ENCODE measurements at places on chromosomes 7 and 10.

- DNase-seq = no peak
These were observed 447.0 kb downstream of the GRID1 start for GRCh38 chr10:85919491-85920021.

DNA sequence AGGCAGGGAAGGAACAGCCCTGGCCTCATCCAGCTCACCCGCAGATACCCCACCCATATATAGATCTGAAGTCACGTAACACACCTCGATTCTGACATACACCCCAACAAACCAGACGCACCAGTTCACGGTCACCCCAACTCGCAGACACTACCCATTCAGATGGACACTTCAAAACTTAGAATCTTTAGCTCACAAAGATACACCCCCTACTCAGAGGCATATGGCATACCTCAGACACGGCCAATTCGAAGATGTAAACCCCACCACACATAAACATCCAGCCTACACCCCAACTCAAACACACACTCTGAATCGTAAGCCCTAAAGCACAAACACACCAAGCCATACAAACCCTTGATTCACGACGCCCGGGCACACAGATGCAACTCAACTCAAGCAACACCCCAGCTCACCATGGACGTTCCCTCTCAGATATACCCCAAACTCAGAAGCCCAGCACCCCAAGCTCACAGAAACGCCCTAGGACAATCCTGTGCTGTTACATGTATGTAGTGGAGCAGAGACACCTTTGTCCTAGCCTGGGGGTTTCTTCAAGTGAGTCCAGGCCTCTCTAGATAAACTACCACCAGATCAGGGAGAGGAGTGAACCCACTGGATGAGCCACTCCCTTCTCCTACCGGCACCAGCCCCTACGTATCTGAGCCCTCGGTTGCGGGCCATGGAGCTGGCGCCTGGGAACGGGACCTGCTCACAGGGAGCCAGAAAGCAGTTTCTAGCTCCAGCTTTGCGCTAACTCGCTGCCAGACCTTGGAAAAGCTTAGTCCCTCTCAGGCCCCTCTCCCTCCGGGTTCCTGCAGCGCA, 8.8 kb downstream of the PSD start:
- no peak for DNase-seq

DNA sequence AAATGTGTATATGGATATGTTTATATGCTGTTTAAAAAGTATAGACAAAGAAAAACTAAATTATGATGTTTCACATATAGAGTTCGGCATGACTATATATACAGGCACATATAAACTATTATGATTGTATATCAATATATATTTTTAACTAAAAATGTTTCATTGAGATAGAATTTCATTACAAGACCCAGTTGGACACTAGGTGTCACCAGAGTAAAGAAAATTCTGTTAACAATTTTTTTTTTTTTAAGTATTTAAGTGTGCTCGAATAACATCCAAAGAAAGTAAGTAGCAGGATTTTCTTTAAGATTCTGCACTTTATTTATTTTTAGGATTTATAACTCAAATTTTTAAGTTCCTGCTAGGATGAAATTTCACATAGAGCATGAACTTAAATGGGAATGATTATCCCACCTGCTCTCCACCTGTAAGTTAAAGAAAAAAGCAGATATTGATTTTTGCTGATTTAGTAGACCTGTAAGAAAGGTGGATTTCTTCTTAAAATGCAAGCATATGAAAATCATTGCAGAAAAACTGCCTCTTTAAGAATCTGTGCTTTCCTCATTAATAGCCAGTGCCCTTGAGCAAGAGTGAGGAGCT, 961.5 kb downstream of the PCDH15 start:
- DNase-seq = no peak

DNA sequence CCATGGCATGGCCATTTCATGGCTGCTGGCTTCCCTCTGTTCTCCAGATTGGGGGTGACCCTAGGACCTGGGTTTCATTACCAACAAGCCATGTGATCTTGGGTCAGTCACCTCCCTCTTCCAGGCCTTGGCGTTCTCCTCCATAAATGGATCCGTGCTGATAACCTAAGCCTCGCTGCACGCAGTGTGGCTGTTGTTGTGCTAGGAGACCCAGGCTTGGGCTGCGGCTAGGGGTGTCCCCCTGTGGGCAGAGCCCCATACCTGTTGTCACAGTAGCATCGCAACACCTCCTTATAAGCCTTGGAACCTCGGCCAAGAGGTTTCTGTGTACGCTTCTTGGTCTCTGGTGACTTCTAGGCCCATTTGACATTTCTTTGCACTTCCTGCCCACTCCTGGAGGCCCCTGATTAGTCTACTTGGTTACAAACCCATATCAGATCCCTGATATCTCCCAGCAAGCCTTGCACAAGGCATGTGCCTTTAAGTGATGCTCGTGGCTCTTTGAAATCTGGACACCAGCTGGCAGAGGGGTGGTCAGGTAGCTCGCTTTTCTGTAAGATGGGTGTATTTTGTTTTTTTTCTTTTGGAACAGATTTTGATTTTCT, 23.6 kb downstream of the ZMIZ1 start:
- DNase-seq = no peak

GRCh38 chr7:95411036-95411435, 14.9 kb upstream of the PON3 start:
- no peak for DNase-seq

- no peak for DNase-seq
These were observed 50.4 kb downstream of the RGS10 start for GRCh38 chr10:119491966-119492757.

GRCh38 chr7:77827999-77828398, 29.4 kb downstream of the PHTF2 start:
- no peak for DNase-seq

GRCh38 chr10:98673171-98673782, 226.5 kb upstream of the HPS1 start:
- no peak for DNase-seq

- no peak for DNase-seq
These were observed 263.3 kb downstream of the COBL start for GRCh38 chr7:51053160-51053925.

- DNase-seq = no peak
These were observed 138.0 kb upstream of the STK17A start for GRCh38 chr7:43444711-43445578.

DNA sequence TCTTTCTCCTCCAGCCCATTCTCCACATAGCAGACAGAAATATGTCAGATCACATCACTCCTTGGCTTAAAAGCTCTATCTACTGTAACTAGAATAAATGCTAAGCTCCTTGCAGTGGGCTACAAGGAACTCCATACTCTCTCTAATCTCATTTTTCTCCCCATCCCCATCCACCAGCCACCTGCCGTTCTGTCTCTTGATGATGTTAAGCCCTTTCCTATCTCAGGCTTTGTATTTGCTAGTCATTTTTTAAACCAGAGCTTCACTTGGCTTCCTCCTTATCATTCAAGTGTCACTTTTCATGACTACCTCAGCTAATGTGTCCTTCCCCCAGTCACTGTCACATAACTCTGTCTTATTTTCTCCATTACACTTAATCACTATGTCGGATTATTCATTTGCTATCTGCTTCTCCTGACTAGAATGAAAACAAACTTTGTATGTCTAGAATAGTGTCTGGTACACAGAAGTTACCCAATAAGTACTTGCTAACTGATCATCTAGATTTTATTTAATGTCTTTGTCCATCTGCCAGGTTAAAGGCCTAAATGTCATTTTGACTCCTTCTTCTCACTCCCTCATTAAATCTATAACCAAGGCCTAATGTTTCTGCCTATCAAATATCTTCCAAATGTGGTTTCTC, 87.2 kb upstream of the RPA3 start:
- DNase-seq = no peak

DNA sequence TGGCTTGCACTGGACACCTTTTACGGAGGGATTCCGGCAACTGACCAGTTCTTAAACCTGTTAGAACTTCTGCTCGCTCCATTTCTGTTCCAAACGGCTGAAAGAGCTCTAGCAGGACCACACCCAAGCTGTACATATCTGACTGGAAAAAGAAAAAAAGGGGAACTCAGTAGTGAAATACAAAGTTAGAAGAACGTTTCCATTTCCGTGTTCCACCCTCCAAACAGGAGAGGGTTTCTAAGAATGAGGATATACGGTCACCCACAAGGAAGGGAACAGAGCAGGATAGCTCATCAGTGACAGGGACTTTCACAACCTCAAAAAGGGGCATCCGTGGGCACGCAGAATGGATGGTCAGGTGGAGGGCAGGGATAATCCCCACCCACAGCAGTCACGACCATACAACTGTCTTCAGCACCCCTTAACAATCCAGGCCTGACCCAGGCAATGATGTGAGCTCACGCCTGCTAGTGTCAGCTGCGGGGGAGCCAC, 4.3 kb upstream of the ANKRD61 start:
- DNase-seq = no peak

GRCh38 chr10:61018146-61018545, 74.2 kb upstream of the RHOBTB1 start:
- no peak for DNase-seq

- no peak for DNase-seq
These were observed 3.5 kb upstream of the AKR1D1 start for GRCh38 chr7:138072726-138073125.

- no peak for DNase-seq
These were observed 20.1 kb downstream of the GLCCI1 start for GRCh38 chr7:7988706-7989105.

GRCh38 chr10:88853155-88853881, 1.7 kb upstream of the ANKRD22 start:
- DNase-seq = no peak

DNA sequence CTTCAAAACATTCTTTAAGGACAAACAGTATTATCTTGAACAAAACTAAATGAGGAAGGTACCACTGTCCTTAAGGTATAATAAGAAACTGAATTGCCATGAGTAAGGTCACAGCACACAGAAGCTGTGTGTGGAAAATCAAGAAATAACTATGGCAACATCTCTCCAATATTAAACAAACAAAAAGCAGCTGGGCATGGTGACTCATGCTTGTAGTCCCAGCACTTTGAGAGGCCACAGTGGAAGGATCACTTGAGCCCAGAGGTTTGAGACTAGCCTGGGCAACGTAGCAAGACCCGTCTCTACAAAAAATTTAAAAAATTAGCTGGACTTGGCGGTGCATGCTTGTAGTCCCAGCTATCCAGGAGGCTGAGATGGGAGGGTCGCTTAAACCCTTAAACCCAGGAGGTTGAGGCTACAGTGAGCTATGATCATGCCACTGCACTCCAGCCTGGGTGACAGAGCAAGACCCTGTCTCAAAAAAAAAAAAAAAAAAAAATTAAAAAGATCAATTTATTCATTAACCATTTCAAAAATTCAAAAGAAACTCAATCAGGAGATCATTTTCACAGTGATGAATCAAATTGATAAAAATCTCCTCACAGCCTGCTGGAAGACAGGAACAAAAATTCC, 195.4 kb downstream of the SKIDA1 start:
- no peak for DNase-seq

GRCh38 chr7:18212308-18212707, 184.7 kb upstream of the PRPS1L1 start:
- DNase-seq = no peak

- no peak for DNase-seq
These were observed 41.1 kb downstream of the PLEKHA8 start for GRCh38 chr7:30069096-30069867.
